Activated CD4-positive, alpha-beta memory T cell treated with anti-CD3 and anti-CD28 coated beads, Interleukin-2, amount 10 ng/mL, durations not matched to agents 7 days and 5 days (primary cell): ENCODE measurements at places on chromosomes 2 and 18.

- no peak overlapping the region for H3K4me3 ChIP-seq
- H3K36me3 ChIP-seq: no peaks in the 10 kb centered on the region
- peaks cover 6% of the 10 kb centered on the region for H3K27me3 ChIP-seq
- no peak overlapping the region for H3K27ac ChIP-seq
- no peaks in the 10 kb centered on the region for H3K4me1 ChIP-seq
These were observed 70.7 kb upstream of the TTN start for GRCh38 chr2:178877874-178878273.

DNA sequence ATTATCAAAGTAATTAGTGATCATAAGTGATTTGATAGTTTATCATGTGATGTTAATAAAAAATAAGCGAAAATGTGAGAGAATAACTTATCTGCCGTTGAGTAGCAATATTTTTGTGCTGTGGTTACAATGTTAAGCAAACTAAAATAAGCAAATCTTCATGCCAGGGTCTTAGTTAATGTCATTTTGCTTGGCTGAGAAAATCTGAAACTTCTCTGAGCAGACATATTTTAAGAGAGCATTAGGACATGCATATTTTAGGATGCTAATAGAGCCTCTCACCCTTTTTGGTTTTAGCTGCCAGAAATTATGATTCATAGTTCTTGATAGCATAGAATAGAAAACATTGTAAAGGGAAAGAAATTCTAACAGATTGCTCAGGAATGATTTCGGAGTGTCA, 233.5 kb upstream of the ZEB2 start:
- peaks cover under 1% of the 10 kb centered on the region for H3K27me3 ChIP-seq
- DNase-seq: no peak
- no peak overlapping the region for H3K4me3 ChIP-seq
- H3K27ac ChIP-seq: no peak overlapping the region
- no peaks in the 10 kb centered on the region for H3K36me3 ChIP-seq
- H3K4me1 ChIP-seq: no peaks in the 10 kb centered on the region

GRCh38 chr2:196589419-196589818, 50.1 kb upstream of the CCDC150 start:
- DNase-seq: no peak
- peaks cover 10% of the 10 kb centered on the region for H3K4me1 ChIP-seq
- H3K4me3 ChIP-seq: no peak overlapping the region
- H3K27me3 ChIP-seq: peaks cover 68% of the 10 kb centered on the region
- H3K36me3 ChIP-seq: no peaks in the 10 kb centered on the region

DNA sequence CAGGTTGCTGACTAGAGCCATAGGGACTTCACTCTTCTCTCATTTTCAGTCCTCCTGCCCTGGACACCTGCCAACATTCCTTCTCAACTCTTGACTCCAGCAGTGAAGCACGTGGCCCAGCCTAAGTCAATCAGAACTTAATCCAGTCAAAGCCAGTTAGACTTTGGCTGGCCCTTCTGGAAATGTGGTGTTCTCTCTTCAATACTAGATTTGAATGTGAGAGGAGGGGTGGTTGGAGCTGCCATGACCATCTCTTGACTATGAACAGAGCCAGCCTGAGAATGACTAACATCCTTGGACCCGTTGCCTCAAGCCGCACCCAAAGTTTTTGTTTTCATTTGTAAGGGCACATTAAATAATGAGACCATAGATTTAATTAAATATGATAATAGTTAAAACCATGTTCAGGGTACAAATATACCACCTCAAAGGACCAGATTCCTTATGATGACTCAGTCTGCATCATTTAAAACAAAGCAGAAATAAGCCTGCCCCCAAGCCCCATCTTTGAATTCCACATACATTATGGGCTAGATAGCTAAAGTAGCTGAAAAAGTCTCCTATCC, 49.7 kb upstream of the RASGRP3 start:
- H3K4me1 ChIP-seq: no peaks in the 10 kb centered on the region
- no peak overlapping the region for H3K27ac ChIP-seq
- H3K36me3 ChIP-seq: no peaks in the 10 kb centered on the region
- DNase-seq: no peak
- H3K27me3 ChIP-seq: peaks cover 2% of the 10 kb centered on the region

- H3K4me1 ChIP-seq: peaks cover 15% of the 10 kb centered on the region
- H3K4me3 ChIP-seq: no peak overlapping the region
- no peak overlapping the region for H3K27ac ChIP-seq
- H3K27me3 ChIP-seq: no peaks in the 10 kb centered on the region
These were observed 24.9 kb downstream of the TMEM247 start for GRCh38 chr2:46504221-46504620.
